Epithelial cell of proximal tubule (primary cell): ENCODE measurements at places on chromosomes 7 and 10.

DNA sequence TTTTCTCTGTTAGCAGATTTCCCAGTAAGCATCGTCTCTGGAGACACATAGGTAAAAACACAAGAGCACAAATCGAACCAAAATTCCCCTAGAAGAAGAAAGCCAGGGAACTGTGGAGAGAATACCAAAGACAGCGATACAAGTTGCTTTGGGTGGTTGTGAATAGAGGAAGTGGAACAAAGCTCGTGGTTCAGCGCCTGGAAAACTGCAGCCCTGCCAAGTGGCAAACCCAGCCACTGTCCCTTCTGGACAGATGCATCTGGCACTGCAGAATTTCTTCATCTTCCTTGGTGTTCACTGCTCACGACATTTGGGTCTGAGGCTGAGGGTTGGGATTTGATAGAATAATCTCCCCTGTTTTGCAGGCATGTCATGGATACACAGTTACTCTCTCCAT is 733.8 kb downstream of the PARD3 start:
- DNase-seq, result no peak

DNA sequence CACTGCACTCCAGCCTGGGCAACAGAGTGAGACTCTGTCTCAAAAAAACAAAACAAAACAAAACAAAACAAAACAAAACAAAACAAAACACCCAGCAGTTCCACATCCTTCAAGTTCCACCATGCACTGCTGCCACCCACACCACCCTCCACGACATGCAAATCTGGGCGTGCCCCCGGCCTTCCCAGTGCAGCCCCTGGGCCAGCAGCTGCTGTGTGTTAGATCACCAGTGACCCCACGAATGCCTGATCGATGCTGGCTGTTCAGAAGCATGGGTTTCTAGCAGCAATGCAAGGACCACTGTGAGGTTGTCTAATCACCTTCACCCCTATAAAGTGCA is 36.3 kb downstream of the ELFN1 start:
- DNase-seq, result no peak

DNA sequence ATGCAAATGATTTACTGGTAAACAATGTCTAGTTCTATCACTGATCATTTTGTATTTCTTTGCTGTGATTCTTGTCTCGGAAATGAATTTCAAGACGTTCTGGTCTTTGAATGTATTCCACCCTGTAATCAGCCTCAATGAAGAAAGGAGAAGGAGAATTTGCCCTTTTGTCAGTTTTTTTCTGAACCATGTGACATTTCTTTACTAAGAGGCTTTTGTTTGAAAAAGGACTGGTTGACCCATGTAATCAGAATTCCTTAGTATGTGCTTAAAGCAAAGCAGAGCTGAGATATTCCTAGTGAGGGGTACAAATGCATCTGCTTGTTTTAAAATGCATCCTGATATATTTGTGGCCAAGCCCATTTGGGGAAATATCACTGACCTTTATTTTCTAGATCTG is 581.6 kb downstream of the ETV1 start:
- no peak for DNase-seq

- no peak for DNase-seq
Observed at GRCh38 chr7:13532028-13532753, 457.3 kb downstream of the ETV1 start.

- DNase-seq, result no peak
Observed at GRCh38 chr7:67990716-67991115, 994.1 kb downstream of the TYW1 start.

- no peak for DNase-seq
Observed at GRCh38 chr7:50771120-50772002, 11.3 kb downstream of the GRB10 start.

DNA sequence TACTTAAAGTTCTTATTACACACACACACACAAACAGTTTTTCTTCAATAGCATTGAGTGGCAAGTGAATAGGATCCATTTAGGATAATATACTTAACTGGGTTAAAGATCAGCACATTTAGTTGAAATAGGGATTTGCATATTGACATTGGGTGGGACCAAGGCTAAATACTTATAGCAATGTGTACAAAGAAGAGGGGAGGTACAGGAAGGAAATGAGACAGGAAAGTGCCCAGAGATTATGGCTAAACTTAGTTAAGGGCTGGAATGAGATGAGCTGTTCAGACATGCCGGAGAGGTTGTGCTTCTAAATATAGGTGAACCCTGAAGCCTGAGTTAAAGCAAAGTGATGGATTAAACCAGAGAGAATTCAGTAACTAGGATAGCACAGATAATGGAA is 95.1 kb downstream of the LSMEM1 start:
- DNase-seq, result no peak

GRCh38 chr10:21510241-21511094 is 15.0 kb downstream of the SKIDA1 start:
- no peak for DNase-seq

GRCh38 chr7:87715545-87715944 is 87.3 kb downstream of the RUNDC3B start:
- DNase-seq, result no peak

DNA sequence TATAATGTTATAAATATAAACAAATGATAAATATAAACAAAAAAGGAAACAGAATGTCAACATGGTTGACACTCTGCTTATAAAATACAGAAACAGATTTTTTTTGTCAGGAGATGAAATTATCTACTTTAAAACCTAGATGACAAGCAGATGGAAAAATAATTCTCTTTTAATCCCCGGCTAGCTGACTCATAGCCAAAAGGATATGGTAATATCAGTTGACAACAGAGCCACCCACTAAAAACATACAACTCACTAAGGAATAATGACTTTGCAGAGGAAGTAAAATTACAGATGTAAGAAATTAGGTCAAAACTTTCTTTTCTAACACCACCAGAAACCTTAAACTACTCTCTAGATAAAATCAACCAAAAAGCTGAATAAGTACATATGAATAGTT is 131.1 kb upstream of the ABCB5 start:
- DNase-seq, result no peak

- DNase-seq, result no peak
Observed at GRCh38 chr10:27578316-27578715, 74.2 kb downstream of the RAB18 start.

- DNase-seq, result no peak
Observed at GRCh38 chr10:67793313-67793712, 44.7 kb downstream of the DNAJC12 start.

- no peak for DNase-seq
Observed at GRCh38 chr7:21044384-21044783, 257.7 kb upstream of the SP8 start.

DNA sequence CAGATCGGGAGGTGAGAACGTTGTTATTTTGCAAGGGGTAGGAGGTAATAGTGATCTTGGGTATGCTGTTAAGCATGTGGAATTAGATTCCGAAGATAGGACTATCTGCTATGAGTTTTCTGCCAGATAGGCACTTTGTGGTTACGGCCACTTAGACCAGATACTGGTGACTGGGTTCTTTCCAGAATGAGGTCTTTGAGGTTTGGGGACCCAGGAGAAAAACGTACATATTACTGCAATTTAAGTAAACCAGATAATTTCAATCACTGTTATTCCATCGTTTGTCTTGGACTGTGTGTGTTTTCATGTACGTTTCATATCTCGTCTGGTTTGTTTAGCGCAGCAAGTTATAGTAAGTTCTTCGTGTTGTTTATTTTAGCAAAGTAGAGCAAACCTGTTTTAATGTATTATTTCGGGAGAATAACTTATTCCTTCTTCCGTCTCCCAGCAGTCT is 312 bp downstream of the ARL4A start:
- DNase-seq, result no peak

GRCh38 chr10:113091920-113092319 is 141.9 kb downstream of the TCF7L2 start:
- DNase-seq, result no peak

DNA sequence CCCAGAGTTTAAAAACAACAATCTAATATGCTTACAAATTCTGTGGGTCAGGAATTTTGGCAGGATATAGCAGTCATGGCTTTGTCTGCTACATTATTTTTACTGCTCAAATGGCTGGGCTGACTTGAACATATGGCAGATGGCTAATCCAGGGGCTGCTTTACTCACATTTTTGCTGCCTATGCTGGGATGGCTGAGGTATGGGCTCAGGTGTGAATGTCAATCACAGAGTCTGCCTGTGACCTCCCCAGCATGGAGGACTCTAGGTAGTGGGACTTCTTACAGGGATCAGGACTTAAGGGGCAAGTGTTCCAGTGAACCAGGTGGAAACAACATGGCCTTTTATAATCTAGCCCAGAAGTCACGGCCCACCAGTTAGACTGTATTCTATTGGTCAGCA is 4.4 kb upstream of the FKBP9 start:
- no peak for DNase-seq

GRCh38 chr10:17062955-17063484 is 66.6 kb downstream of the CUBN start:
- DNase-seq, result peak; percentile 93

DNA sequence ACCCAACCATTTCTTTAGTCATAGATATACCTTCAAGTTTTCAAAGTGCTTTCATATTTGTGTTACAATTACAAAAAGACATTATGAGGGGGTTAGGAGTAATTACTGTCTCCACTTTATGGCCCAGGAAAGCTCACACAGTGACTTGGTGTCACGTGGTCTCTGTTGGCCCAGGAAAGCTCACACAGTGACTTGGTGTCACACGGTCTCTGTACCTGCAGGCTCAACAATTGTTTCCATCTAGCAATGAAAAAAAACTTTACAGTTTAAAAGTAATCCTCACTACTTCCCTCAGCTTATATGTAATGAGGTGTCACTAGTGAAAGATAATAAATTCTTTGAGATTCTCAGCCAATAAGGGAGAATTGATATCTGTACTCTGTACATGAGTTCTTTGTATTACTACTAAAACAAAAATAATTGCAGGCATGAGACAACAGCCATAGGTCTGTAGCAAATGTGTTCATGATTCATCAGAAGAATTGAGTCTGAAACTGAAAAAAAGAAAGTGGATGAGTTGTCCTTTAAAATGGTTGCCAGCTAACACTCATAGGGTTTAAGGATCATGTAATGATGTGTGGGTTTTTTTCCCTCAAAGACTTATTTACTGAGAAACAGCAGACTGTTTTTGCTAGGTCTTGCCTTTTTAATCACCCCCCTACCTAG is 10.9 kb downstream of the OGDH start:
- no peak for DNase-seq

DNA sequence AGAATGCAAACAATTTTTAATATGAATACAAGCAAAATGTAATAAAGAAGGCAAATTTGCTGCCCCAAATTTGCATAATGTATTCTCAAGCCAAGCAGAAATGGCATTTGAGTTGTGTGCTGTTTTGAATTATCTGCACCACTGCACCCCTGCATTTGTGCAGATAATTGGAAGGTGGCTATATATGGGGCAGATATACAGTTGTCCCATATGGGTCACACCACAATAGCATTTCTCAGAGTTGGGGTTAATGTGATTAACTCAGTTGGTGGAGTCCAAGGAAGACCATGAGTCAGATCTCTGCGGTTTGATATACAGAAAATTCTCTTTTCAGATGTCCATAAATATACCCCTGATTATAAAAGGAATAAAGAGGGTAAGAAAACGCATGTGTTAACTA is 68.9 kb upstream of the EXOC4 start:
- DNase-seq, result no peak

DNA sequence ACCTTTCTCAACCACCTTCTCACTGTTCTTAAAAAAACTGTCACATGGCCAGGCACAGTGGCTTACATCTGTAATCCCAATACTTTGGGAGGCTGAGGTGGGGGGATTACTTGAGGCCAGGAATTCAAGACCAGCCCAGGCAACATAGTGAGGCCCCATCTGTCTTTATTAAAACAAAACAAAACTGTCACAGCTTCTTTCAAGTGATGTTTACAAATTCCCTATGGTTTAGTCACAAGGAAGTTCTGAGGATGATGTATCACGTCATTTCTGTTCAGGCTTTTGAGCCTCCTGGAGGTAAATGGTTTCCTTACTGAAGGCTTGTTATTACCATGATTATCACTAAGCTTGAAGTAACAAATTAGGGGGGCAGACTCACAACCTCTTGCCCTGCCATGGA is 186.2 kb downstream of the CFTR start:
- peak; percentile 47 for DNase-seq

GRCh38 chr7:33841705-33842129 is 63.6 kb upstream of the BMPER start:
- DNase-seq, result no peak

- no peak for DNase-seq
Observed at GRCh38 chr10:86580521-86580891, 58.9 kb upstream of the WAPL start.

GRCh38 chr7:15441915-15442314 is 119.9 kb downstream of the AGMO start:
- no peak for DNase-seq

DNA sequence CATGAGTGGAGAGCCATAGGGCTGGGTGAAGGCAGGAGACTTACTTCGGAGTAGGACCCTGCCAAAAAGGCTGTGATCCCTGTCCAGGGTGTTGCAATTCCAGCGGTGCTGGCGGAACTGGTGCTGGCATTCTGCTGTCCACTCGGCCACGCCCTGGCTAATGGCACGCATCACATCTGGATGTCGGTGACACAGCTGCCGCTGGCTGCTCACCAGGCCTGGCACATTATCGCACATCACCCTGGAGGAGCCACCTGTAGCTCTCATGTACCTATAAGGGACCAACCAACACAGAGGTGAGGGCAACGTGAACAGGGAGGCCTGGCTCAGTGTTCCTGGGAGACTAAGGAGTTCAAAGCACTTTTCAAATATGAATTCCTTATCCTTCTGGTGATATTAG is 2.3 kb downstream of the WNT2 start:
- no peak for DNase-seq

DNA sequence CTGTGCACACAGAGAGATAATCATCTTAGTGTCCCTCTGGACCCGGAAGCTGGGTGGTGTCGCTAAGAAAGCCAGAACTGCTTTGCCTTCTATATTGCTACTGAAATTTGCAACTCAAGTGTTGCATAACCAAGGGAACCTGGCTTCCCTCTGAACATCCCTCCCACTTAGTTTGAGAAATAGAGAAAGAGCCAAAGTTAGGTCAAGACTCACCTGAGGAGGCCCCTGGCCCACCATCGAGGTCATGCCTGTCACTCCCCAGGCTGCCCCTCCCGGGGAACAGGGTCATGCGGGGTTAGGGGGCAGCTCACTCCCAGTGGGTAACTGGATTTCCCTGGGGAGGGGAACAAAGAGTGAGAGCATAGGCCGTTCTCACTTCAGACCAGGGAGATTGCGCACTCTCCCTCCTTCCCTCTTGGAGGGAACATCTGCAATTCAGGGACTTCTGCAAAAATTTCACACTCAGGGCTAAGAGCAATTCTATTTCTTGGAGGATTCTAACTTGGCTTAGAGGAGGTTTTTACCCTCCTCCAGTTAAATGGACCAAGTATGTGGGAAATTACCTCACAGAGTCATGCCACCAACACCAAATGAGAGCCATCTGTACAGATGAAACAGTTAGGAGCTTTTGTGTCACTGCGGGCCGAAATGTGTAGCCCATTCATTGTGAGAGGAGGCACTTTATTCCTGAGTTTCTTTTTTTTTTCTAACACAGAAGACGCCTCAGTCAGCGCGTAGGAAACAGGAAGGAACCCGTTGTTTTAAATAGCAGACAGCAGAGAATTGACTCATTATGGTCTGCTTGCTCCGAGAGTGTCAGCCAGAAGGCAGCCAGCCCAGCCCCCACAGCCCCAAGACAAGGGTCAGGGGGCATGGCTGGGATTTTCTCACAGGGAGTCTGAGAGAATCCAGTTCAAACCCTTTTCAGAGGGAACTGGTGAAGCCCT is 221.3 kb downstream of the ARHGAP12 start:
- DNase-seq, result no peak

- DNase-seq, result no peak
Observed at GRCh38 chr10:8438603-8439002, 384.1 kb downstream of the GATA3 start.
